ENCODE measurements at places on chromosomes 1 and 21.
A peak's percentile ranks its signal among the peaks of the same experiment; 100 is the strongest.

- DNase-seq, result no peak
Observed at GRCh38 chr1:159678939-159679338, 35.5 kb downstream of the CRP start.

GRCh38 chr1:183894290-183894565 is 89.3 kb downstream of the RGL1 start:
- DNase-seq, result no peak

GRCh38 chr1:7450838-7451237 is 320.3 kb upstream of the VAMP3 start:
- no peak for DNase-seq

- no peak for DNase-seq
Observed at GRCh38 chr1:109935451-109935900, 24.8 kb downstream of the CSF1 start.

DNA sequence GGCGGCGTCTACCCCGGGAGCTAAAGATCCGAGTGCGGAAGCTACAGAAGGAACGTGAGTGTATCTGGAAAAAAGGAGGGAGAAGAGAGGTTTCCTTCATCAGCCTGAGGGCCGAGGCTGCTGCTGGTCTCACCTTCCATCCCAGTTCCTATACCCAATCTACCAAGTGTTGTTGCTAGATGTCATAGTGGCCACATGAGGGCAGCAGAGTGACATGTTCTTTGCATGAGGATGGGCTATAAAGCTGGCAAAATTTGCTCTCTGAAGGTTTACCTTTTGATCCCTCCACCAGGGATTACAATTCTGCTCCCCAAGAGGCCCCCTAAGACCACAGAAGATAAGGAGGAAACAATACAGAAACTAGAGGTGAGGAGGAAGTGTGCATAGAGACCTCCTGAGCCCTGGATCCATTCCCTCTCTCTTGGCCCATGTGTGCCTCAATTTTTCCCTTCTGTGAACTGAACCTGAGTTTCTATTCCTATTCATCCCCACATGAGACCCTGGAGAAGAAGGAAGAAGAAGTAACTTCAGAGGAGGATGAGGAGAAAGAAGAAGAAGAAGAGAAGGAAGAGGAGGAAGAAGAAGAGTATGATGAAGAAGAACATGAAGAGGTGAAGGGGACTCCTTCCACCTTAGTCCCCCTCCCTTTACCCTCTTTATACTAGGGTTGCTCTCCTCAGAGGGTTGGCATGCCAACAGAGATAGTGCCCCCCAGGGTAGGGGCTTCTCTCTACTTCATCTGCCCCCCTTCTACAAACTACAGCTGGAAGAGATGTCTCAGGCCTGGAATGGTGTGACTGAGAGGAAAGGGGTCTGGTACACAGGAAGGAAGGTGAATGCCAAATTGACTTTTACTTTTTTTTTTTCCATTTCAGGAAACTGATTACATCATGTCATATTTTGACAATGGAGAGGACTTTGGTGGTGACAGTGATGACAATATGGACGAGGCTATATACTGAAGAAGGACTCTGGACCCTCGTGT is 13.3 kb downstream of the POLR3GL start:
- DNase-seq, result peak; percentile 68

DNA sequence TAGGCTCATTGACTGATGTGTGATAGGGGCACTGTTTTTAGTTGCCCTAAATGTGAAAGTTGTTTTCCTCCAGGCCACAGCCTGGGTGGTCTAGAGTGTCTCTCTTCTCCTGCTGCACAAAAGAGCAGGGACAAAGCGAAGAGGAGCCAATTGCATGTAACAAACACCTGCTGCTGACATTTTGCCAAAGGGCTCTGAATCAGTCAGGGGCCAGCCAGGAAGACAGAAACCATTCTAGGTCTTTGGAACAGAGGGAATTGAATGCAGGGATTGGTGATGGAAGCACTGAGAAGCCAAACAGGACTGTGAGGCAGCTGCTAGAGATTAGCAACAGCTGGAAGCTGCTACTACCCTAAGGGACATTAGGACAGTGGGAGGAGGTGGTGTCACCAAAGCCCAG is 185.3 kb upstream of the POU3F1 start:
- DNase-seq, result no peak

- peak; percentile 32 for DNase-seq
Observed at GRCh38 chr21:40386294-40386911, 460.6 kb downstream of the DSCAM start.

GRCh38 chr1:39656391-39656790 is 15.5 kb downstream of the NT5C1A start:
- DNase-seq, result no peak

DNA sequence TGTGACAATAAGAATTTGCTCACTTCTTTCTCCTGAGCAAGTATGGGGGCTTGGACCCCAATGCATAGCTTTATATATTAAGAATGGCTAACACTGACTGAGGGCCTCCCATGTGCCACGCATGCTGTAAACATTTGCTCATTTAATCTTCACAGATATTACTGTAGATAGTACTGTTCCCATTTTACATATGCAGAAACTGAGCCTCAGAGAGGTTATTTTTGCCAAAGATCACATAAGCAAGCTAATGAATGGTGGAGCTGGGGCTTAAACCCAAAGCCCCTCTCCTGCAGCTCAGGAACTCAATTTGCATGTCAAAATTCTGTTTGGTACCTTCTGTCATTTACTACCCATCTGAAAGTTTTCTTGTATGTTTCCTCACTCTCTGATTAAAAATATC is 163.5 kb upstream of the NFIA start:
- no peak for DNase-seq

- no peak for DNase-seq
Observed at GRCh38 chr1:160797861-160798273, 1.9 kb downstream of the LY9 start.

Data from left ventricle myocardium inferior (tissue), 1 donor.